ENCODE measurements at places on chromosomes 6 and 20. TPM values are rescaled to one million over a fixed set of nuclear protein-coding genes. Genes with fewer than 3 reads are reported as not detected.

SLC26A8 gene
- total RNA-seq = 0.87 TPM

SAMD5 gene
- 2.6 TPM for total RNA-seq

ECT2L gene
- not detected for total RNA-seq

IYD gene
- total RNA-seq = not detected

RHAG gene
- total RNA-seq = not detected

BTBD3 gene
- 47.6 TPM for total RNA-seq

PDRG1 gene
- 3.3 TPM for total RNA-seq

GPX5 gene
- not detected for total RNA-seq

MOG gene
- not detected for total RNA-seq

SAPCD1 gene
- 1.9 TPM for total RNA-seq

GPLD1 gene
- not detected for total RNA-seq

CALHM4 gene
- not detected for total RNA-seq

HLA-DQA2 gene
- total RNA-seq = not detected

DEFB124 gene
- total RNA-seq = not detected

LBP gene
- not detected for total RNA-seq

GABRR2 gene
- 0.15 TPM for total RNA-seq

MRAP2 gene
- total RNA-seq = 0.50 TPM

PTPRT gene
- total RNA-seq = not detected

CDH26 gene
- 0.50 TPM for total RNA-seq

SCUBE3 gene
- total RNA-seq = 0.44 TPM

USP49 gene
- 2.2 TPM for total RNA-seq

CPXM1 gene
- 0.83 TPM for total RNA-seq
